Suprapubic skin (tissue), 4 donors: ENCODE measurements at places on chromosomes 1 and 21.

- DNase-seq = no peak
Observed at GRCh38 chr1:146035048-146035423, 13.5 kb upstream of the HJV start.

- no peak for DNase-seq
Observed at GRCh38 chr1:190212450-190212849, 265.2 kb downstream of the BRINP3 start.

GRCh38 chr1:31483012-31483946 lies 70.3 kb downstream of the SERINC2 start:
- DNase-seq = no peak

GRCh38 chr1:160124705-160125478 lies 9.3 kb downstream of the ATP1A2 start:
- DNase-seq = no peak

- DNase-seq = peak; percentile 61
Observed at GRCh38 chr1:34129630-34130029, 35.4 kb downstream of the CSMD2 start.

- DNase-seq = no peak
Observed at GRCh38 chr1:184408580-184408979, 21.8 kb downstream of the C1orf21 start.

DNA sequence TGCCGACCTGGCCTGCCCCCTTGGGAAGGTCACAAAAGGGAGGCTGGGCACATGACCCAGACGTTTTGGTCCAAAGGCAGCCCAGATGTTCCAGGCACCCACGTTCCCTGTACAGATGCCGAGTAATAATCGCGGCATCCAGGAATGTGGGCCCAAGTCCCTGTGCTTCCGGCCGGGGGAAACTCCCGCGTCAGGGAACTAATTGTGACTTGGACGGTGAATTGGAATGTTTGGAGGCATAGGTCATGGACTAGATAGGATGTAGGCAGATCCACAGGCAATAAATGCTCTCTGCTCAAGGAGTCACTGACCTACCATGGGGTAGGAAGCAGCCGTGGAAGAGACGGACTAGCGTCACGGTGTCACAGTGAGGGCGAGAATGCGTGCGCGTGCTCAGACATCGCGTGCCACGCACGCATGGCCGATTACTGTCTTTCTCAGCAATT lies 178.4 kb downstream of the DUSP10 start:
- DNase-seq = no peak

DNA sequence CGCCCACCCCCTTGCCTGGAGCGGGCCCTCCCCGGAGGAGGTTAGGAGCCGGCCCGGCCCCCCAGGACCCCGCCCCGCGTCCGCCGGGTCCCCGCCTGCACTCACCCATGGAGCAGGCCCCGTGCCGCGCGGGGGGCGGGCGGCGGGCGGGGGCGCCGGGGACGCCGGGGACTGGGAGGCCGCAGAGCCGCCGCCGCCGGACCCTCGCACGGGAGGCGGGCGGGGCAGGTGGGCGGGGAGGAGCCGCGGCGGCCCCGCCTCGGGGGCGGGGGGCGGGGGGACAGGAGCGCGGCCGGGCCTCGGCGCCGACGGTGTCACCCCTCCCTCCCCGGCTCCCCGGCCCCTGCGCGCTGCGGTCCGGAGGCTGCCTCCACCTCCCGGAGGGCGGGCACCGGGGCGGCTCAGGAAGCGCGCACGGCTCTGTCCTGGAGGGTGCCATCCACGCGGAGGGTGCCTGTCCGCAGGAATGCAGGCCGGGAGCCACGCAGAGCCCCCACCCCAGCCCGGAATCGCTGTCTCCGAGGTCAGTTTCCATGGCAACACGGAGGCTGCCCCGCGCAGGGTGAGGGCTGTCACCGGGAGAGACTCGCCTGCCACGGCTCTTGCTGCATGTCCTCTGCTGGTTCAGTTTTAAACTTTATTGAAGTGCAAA lies 5.9 kb upstream of the PLEKHG5 start:
- DNase-seq = no peak

DNA sequence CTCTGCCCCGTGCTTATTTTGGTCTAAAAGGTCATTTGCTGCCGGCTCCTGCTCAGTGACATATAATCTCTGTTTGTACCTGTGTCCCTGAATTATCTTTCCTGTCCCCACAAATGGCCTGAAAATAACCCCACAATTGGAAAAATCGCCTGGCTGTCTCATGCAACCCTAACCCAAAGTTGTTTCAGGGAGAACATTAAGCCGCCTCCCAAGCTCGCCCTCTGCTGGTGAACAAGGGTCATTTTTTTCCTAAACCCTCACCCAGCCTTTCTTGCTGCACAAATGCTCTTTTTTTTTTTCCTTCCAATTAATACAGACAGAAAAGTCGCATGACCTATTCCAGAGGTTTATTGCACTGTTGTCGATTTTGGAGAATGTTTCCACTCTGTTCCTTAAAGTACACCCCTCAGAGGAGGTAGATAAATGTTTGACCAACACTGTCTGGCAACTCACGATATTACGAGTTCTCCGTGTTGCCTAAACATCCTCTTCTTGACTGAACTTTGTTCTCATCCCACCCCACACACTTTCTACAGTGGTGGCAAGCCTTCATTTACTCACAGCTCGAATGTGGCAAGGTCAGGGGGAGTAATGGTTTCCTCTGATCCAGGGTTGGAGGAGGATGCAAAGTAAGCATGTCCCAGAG lies 148.7 kb downstream of the ZZZ3 start:
- no peak for DNase-seq

DNA sequence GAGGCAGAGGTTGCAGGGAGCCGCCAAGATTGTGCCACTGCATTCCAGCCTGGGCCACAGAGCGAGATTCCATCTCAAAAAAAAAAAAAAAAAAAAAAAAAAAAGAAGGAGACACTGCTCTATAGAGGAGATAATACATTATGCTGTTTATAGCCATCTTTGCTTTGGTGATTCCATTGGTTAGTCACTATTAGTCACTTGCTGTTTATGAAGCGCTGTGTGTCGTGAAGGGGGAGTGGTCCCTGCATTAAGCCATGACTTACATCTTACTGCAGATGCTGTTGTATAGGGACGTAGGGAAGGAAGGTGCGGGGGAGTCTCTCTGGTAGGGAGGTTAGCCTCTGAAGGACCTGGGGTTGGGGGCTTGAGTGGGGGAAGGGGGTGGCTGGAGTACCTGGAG lies 48.3 kb downstream of the HUNK start:
- no peak for DNase-seq

- no peak for DNase-seq
Observed at GRCh38 chr1:243731301-243731891, 118.6 kb downstream of the AKT3 start.

DNA sequence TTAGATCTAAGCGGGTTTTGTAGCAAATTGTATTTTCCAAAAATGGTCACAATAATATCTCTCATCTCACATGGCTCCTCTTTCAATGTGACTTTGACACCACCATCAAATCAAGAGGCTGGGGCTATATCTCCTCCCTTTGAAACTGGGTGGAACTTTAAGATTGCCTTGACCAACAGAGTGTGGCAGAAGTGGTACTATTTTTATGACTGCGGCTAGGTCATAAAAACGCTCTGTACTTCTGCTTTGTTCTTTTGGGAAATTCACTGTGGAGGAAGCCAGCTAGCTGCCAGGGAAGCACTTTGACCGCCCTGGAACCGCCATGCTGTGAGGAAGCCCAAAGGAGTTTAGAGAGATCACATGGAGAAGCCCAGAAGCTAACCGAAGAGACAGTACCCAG lies 50.7 kb upstream of the ACOT11 start:
- DNase-seq = no peak
